Left cardiac atrium (tissue), 4 donors: ENCODE measurements at places on chromosomes 5 and 9. TPM values are rescaled to one million over a fixed set of nuclear protein-coding genes. Genes with fewer than 3 reads are reported as not detected.

- peak; percentile 3 for DNase-seq
These were observed 57.8 kb downstream of the BARX1 start for GRCh38 chr9:93897075-93897970.

- no peak for DNase-seq
These were observed 1197.5 kb upstream of the C9orf72 start for GRCh38 chr9:28770827-28771226.

DNA sequence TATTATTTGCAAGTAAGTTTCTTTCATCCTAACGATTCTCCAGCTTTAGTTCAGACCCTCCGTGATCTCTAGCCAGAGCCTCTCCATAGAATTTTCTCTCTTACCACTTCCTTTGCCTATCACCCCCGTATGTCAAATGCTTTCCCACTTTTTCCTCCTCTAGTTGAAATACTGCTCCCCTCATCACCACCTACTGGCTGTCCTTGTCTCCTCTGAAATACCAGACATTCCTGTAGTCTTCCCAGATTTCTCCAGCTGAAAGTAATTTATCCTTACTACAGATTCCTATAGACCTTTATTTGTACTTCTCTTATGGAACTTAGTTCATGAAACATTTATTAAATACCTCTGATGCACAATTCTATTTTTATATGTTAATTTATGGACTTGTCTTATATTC is 36.0 kb upstream of the GLIPR2 start:
- DNase-seq: no peak

DNA sequence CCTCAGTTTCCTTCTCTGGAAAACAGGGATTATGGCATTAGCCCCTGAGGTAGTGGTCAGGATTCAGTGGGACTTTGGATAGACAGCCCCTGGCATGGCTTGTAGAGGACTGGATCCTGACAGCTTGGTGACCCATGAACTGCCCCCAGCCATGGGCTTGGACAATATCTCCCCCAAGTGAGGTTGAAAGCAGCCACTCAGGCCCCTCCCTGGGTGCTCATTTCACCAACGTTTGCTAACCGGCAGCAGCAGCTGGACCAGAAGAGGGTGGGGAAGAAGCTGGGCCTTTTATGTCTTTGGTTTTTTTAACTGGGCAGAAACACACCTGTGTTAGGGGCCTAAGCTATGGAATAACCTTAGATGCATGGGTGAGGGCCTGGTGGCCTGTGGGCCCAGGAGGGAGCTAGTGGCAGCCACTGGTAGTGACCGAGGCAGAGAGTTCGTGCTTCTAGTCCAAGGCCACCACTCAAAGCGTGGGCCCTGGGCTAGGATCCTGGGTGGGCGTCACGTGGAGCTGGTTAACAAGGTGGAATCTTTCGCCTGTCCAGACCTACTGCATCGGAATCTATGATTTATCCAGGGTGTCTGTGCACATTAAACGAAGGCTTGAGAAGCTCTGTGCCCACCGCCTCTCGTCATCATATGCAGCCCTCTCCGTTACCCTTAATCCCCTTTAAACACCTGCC is 1.9 kb downstream of the SLC2A8 start:
- DNase-seq: no peak

Gene F2RL2
- 0.39 TPM for total RNA-seq

Gene PLPP7
- total RNA-seq: 108 TPM

DNA sequence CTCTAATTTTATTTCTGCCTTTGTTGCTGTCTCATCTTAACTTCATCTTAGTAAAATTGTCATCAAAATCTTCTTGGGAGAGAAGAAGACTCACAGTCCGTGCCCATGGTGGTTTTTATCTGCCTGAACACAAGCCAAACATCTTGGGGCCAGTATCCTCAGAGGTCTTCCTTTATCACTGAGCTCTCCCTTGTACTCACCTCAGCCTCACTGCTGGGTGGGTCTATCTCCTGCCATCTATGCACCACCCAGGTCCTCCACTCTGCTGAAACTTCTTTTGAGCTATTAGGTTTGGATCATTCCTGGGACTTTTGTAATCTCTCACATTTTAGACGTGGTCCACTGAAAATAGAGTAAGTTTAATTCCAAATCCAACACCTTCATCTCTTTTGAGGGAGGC is 116.3 kb upstream of the EPB41L4A start:
- no peak for DNase-seq

Gene ANKRD18B
- not detected for total RNA-seq

- no peak for DNase-seq
These were observed 48.1 kb downstream of the ITGA2 start for GRCh38 chr5:53037141-53037859.

Gene CEL
- 2.5 TPM for total RNA-seq

Gene SMIM15
- 32.2 TPM for total RNA-seq

GRCh38 chr9:129667850-129668249 is 2.4 kb downstream of the PRRX2 start:
- no peak for DNase-seq

- peak; percentile 75 for DNase-seq
These were observed 46.7 kb upstream of the CDKN2AIPNL start for GRCh38 chr5:134458234-134459009.

Gene FOXD4L3
- 0.13 TPM for total RNA-seq

DNA sequence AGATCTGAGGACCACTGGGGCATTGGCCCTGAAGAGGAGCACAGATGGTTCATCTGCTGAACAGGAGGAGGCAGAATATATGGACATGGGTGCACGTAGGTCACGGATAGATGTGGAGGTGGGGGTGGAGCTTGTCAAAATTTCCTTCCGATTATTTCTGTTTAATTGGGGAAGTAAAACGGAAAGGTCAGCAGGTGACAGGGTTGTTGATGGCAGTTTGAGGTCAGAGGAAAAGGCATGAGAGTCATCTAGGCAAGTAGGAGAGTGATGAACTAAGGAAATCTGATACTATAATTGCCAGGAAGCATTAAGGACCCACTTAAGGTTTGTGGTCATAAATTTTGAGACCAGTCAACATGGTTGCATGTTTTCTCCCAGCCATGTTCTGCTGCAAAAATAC is 8.4 kb upstream of the FAM81B start:
- no peak for DNase-seq

- no peak for DNase-seq
These were observed 698.8 kb upstream of the C9orf72 start for GRCh38 chr9:28272127-28272526.

Gene PROB1
- total RNA-seq: 27.9 TPM

DNA sequence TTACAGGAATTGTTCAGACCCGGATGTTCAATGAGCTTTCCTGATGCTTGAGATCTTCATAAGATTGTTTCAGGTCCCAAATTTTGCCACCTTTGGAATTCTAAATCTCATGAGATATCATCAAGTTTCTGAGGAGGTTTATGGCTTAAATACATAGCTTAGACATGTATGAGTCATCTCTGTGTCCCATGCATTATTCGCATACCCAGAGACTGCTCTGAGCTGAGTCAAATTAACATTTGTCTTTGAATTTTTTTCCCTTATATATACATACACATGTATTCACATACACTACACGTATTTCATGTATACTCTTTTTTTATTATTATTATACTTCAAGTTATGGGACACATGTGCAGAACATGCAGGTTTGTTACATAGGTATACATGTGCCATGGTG is 744.6 kb downstream of the BRINP1 start:
- no peak for DNase-seq

DNA sequence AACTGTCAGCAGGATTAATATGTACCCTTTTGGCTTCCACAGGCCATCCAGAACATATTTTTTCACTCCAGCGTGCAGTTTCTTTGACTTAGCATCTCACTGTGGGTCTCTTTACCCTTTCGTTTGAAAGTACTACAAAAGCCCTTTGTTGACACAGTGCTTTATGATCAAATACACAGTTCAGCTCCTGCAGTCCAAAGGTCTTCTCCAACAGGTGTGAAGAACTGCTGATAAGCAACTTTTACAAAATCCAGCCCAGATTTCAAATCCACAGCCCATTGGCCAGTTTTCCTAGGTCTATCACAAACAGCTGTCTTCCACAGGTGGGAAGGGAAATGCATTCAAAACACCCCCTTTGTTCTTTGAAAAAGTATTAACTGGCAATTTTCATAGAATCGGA is 54.8 kb downstream of the MYO10 start:
- DNase-seq: no peak

DNA sequence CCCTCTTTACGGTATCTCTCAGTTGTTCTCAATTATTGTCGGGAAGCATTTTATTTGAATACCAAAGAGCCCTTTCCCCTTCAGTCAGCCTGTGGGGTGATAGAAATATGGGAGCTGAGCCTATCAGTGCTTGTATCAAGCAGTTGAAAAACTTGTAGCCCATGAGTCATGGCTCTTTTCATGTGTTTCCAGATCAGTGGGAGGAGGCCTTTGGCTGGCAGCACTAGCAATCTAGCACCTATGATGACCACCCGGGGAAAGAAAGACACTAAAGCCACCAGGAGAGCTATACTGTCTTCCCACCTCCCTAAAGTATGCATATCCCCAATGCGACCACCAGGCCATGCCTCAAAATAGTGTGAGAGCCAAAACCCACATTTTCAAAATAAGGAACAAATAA is 696.9 kb upstream of the C9orf72 start:
- DNase-seq: no peak

Gene FOXD4
- not detected for total RNA-seq

Gene FGD3
- 2.7 TPM for total RNA-seq

DNA sequence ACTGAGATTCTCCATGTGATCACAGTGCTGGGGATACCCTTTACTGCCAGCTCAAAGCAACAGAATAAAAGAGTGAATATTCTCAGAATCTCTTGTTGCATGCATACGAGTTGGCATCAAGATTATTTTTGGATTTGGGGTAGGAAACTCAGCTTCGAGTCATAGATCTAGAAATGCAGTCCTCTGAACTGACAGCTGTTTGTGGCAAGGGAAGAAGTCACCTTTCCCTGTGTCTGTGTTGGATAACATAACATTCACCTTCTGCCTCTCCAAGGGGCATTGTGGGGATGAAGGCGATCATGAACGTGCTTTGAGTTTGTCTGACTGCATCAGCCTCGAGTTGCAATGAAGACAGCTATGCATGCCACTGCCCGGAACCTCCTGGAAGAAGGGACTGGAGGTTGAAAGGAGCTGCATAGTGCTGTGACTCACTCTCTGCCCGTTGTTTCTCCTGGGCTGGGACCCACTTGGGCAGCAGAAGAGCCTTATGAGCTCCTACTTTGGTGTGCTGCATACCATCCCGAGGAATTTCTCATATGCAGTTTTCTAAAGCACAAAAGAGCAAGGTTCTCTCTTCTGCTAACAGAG is 231.7 kb downstream of the ARHGAP26 start:
- no peak for DNase-seq

GRCh38 chr5:142686210-142686734 is 382 bp upstream of the FGF1 start:
- DNase-seq: no peak

- DNase-seq: no peak
These were observed 15.9 kb downstream of the DMAC1 start for GRCh38 chr9:7783635-7784063.

DNA sequence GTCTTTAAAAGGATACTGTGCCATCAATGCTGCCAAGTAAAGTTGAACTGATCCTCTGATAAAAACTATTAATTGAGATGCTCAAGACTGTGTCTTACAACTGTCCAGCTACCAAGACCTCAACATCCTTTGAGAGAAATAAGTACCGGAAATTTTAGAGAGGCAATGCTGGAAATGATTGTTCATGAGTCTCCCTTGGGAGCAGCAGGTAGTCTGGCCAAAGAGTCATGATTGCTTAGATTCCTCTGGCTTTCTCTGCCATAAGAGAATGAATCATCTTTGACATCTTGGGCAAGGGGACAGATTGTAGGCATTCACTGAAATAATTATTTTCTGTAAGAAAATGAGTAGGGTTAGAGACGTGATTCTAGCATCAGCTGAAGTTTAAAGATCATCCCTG is 466.6 kb upstream of the DAB2 start:
- no peak for DNase-seq

DNA sequence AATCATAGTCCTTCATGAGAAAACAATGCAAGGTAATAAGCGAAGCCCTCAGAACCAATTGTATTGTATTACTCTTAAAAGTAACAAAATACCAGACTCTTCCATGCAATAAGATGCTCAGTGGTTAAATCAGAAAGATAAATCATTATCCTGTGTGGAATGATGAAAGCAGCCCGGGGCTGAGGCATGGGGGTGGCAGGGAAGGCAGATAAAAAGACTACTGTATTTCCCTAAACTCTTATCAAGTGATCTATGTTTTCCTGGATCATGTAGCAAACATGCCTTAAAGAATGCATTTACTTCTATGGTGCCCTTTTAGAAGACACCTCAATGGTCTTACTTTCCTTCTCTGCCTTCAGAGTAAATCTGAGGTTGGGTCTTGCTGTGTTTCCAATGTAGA is 105.6 kb upstream of the DAPK1 start:
- DNase-seq: no peak
